M059J (cell line): ENCODE measurements at places on chromosomes 6 and 20. TPM values are rescaled to one million over a fixed set of nuclear protein-coding genes. Genes with fewer than 3 reads are reported as not detected.

DNA sequence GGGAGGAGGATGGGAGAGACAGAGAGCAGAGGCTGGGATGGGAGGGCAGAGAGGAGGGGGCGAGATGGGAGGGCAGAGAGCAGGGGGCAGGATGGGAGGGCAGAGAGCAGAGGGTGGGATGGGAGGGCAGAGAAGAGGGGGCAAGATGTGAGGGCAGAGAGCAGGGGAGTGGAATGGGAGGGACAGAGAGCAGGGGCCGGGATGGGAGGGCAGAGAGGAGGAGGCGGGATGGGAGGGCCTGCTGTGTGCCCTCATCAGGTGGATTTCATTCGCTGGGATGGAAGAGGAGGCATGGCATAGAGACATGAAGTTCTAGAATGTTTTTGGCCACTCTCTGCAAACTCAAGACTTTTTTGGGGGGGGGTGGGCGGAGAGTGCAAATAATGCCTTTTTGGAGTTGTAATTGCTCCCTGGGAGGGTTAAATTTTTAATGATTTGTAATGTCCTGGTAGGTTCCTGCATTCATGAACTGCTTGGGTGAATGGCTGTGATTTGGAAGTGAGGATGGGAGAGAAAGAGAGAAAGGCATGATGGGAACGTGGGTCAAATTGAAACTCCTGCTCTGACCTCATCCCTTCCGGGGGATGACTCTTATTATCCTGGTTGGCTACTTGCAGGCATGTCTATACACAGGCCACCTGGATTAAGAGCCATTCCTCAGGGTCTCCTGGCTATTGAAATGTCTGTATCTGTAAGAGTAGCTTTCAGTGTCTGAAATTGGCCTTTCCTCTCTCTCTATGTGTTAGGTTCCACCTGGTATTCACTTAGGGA lies 162.4 kb upstream of the AGPAT4 start:
- DNase-seq: peak; percentile 75

GRCh38 chr6:136095986-136096385 lies 154.1 kb downstream of the MTFR2 start:
- DNase-seq: no peak

- DNase-seq: no peak
These were observed 18.5 kb upstream of the ERVFRD-1 start for GRCh38 chr6:11129908-11130565.

GRCh38 chr20:62064770-62065673 lies 659 bp downstream of the TAF4 start:
- DNase-seq: no peak

LGSN gene
- total RNA-seq: 0.07 TPM in 1 of 2 replicates, not detected in the other

DNA sequence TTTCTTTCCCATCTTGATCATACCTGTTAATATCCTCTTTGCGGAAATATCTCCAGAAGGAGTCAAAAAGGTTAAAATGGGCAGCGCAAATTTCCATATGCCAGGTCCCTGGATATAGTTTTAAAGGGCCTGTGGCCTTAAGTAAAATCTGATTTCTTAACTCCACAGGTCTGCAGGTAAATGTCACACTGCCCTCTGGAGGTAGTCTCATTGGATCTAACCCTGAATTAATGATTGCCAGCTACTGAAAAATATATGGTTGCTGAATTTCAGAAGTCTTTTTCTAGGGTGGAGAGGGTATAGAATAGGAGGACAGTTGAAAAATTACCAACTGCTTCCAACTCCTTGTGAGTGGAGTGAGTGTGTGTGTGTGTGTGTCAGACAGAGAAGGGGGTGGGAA lies 8.5 kb downstream of the MOXD1 start:
- peak; percentile 55 for DNase-seq

CLPSL1 gene
- total RNA-seq: not detected in 2 replicates

CHRNA4 gene
- not detected in 2 replicates for total RNA-seq

TBC1D22B gene
- total RNA-seq: 10.7 and 13.9 TPM in 2 replicates

- DNase-seq: peak; percentile 41
These were observed 4.6 kb downstream of the TP53TG5 start for GRCh38 chr20:45373353-45374100.
